ENCODE measurements at places on chromosomes 6 and 20.

- no peak for DNase-seq
Observed at GRCh38 chr6:54613596-54613995, 233.0 kb upstream of the FAM83B start.

- DNase-seq: no peak
Observed at GRCh38 chr6:39793516-39793915, 1.3 kb downstream of the DAAM2 start.

DNA sequence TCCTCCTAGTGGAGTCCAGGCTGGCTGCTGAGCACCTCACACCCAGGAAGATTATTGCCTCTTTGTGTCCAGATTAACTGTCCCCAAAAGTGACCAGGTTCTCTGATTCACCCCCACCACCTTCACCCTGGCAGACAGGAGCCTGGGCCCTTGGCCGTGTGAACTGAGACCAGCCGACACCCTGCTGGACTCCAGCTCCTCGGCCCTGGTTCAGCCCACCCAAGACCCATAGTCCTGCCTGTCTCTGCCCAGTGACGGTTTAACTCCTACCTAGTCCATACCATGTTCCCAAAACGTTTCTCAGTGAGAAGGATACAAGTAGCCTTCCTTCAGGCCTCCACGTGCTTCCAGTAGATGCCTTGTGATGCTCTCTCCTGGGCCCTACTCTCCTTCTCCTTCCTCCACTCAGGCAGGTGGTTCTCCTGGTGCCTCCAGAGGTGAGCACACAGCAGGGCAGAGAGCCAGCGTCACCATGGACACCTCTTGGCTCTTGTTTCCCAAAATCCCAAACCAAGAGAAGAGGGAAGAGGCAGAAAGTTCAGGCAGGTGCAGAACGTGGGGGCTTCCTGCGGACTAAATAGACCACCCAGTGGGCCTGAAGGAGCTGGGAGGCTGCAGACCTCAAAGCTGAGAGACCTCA lies 134.4 kb upstream of the CST7 start:
- no peak for DNase-seq

DNA sequence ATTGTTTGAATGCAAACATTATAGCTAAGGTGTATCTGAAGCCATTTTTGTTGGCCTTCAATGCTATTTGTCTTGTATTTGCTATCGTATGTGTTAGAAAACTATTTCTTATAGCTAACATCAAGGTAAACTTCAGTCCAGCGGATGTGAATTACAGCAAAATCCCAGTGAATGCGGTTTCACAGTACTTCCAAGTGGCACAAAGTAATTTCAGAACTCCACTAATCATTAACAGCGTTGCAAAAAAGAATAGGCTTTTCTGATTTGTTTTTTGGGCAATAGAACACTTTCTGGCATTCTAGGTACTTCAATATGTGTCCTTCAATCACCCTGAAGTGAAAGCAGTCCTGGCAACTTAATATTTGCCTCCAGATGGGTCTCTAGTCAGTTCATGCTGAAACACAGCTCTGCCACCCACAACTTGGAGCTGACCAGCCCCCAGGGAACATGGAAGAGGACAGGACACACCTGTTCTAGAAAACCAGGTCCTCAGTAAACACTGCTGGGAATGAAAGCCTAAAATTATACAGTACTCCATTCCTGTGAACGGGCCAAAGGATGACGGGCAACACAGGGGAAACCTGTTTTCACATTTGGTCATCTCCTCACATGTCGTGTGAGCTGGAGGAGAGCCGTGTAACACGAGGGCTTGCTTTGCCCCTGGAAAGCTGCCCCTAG lies 9.7 kb upstream of the MRPS10 start:
- DNase-seq: no peak

GRCh38 chr6:121849477-121849876 lies 414.0 kb downstream of the GJA1 start:
- DNase-seq: no peak
